T-helper 2 cell (primary cell): ENCODE measurements at places on chromosomes 2 and 18.

DNA sequence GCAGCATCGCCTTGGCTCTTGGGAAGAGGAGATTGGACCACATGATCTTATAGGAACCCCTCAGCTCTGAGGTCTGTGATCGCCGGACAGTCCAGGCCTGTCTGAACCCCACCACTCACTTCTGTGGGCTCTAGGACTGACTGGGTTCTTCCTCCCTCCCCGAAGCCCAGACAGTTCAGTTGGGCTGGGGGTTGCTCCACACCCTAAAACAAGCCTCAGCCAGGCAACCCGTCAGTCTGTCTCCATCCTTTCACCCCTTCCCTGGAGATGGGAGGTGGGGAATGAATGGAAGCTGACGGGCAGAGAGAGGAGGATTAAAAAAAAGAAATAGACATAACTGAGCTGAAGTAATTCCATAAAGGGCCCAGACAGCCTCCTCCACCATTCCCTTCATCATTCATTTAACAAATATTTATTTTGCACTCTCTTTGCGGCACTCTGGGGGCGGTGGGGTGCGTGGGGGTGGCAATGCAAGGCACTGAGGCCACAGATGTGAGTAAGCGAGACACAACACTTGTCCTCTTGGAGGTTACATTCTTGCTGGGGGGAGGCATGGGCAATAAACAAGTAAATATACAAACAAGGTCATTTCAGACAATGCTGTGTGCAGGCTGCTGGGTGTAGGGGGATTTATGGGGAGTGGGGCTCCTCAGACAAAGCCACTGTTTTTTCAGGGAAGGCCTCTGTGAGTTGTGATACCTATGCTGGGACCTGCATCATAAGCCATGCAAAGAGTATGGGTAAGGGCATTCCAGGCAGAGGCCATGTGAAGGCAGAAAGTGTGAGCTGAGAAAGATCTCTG is 12.9 kb downstream of the WNT10A start:
- DNase-seq: no peak

DNA sequence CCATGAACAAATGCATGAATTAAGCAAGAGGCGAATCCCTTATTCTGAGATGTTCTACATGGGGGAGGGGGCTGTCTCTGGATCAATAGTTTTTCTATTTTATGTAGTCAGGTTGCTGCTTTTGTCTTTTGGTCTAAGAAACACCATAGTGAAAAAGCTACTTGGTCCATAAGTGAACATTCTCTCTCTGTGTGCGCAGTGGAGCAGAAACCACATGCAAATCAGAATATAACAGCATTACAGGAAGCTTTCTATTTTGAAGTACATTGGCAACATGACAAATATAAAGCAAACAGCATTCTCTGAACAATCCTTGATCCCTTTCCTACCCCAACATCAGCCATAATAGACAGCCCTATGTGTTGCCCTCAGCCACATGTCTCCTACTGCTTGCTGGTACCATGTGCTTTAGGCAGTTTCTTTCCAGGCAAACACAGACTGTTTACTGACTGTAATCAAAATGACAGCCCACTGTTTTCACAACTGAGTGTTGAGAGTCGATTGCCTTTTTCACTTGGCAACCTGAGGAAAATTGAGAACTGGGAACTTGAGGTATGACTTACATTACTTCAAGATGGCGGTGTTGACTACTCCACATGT is 10.6 kb downstream of the SCN3A start:
- DNase-seq: no peak

DNA sequence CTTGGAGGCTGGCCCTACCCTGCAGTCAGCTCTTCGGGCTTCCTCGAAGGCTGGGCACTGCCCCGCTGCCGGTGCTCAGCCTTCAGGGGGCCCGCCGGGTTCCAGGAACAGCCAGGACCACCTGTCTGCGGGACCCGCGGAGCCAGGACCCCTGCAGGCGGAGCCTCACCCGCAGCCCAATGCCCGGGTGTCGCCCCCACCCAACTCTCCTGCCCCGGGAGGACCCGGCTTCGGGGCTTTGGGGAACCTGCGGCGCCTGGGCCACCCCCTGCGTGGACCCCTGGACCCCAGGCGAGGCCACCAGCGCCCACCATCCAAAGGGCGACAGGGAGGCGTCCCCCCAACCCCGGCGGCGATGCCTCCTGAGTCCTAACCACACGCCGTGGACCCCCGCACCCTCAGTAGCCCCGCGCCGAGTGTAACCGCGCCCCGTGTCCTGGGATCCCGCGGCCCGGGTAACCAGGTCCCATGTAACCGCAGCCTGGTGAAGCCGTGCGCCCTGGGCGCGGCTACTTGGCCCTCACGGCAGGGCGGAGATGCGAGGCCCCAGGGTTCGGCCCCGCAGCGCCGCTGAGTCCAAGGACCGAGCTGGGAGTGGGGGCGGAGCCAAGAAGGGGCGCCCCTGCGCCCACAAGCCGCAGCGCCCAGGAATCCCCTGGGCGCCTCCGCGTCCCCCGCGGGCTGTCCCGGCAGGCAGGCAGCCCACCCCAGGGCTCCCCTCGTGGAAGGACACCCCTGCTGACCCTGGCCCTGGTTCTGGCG is 11.0 kb upstream of the UBE2F start:
- DNase-seq: no peak

- no peak for DNase-seq
Observed at GRCh38 chr18:60506682-60507081, 134.1 kb upstream of the MC4R start.
